ENCODE measurements at places on chromosomes 1 and 21. TPM values are rescaled to one million over a fixed set of nuclear protein-coding genes. Genes with fewer than 3 reads are reported as not detected.

- DNase-seq = no peak
Observed at GRCh38 chr1:155984341-155984740, 6.0 kb upstream of the ARHGEF2 start.

DNA sequence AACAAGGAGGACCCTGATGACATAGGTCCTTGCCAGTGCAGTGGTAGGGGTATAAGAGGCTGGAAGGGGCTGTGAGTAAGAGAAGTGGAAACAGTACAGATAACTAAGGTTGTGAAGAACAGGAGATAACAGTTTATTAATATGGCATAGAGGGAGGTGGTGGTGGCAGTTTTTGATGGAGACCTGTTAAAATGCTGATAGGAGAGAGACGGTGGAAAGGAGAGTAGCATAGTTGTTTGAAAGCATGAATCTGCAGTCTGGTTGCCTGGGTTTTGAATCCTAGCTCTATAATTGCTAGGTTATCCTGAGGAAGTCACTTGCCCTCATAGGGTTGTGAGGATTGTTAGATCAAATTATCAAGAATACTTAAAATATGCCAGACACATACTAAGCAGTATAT is 19.4 kb downstream of the LRRC41 start:
- no peak for DNase-seq

DNA sequence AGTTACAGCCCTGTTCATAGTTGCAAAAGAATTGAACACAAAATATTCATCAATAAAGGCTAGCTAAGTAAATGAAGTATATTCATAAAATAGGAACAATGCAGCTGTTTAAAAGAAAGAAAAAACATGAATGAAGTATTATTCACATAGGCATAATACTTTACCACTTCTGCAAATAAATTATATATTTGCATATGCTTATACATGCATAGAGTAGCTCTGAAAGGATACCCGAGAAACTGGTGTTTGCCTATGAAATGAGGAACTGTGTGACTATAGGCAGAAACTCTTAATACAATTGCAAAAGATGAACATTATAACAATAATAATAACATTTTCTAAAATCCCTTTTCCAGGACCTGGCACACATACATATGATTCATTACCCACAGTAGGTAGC is 385.9 kb downstream of the DSCAM start:
- DNase-seq = no peak

Gene VTCN1
- 0.54 TPM for polyA plus RNA-seq

Gene SPATA17
- polyA plus RNA-seq = 4.1 TPM

Gene WNT9A
- polyA plus RNA-seq = 2.8 TPM

Data from left lung (tissue), 14 donors.